ENCODE measurements at places on chromosomes 11 and 22. TPM values are rescaled to one million over a fixed set of nuclear protein-coding genes. Genes with fewer than 3 reads are reported as not detected.

Gene RCOR2
- not detected for total RNA-seq

DNA sequence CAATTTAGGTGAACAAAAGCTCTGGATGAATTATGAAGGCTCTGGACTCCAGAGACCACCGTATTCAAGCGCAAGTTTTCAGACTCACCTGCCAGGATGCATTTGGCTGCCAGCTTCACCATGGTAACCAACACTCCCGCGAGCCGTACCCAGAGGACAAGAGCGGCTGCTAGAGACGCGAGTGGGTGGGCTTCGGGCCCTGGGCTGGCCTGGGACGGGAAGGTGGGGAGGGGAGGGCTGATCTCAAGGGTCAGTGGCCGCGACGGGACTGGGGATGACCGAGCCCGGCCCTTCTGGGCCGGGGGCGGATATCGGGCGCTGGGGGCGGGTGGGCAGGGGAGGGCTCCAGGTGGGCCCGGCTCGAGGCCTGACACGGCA, 344 bp downstream of the IFT27 start:
- H3K36me3 ChIP-seq: no peaks in the 10 kb centered on the region
- peak overlapping the region; percentile 87 for H3K4me3 ChIP-seq
- DNase-seq: peak; percentile 40
- H3K27ac ChIP-seq: peak overlapping the region; percentile 94

- peak overlapping the region; percentile 77 for H3K4me3 ChIP-seq
- no peaks in the 10 kb centered on the region for H3K27me3 ChIP-seq
- peak; percentile 93 for DNase-seq
- peaks cover 58% of the 10 kb centered on the region for H3K4me1 ChIP-seq
Observed at GRCh38 chr11:48020092-48020755, 39.9 kb downstream of the PTPRJ start.

Gene FHIP1B
- 30.7 TPM for total RNA-seq

- DNase-seq: no peak
- no peak overlapping the region for H3K4me3 ChIP-seq
- no peaks in the 10 kb centered on the region for H3K4me1 ChIP-seq
- H3K27me3 ChIP-seq: no peaks in the 10 kb centered on the region
Observed at GRCh38 chr11:2790568-2790921, 90.8 kb upstream of the KCNQ1OT1 start.

- DNase-seq: no peak
- H3K36me3 ChIP-seq: peaks cover 94% of the 10 kb centered on the region
- H3K27me3 ChIP-seq: no peaks in the 10 kb centered on the region
- no peak overlapping the region for H3K27ac ChIP-seq
Observed at GRCh38 chr11:68598816-68599653, 85.3 kb upstream of the GAL start.

- H3K4me1 ChIP-seq: peaks cover 20% of the 10 kb centered on the region
- H3K27me3 ChIP-seq: no peaks in the 10 kb centered on the region
- DNase-seq: no peak
- H3K27ac ChIP-seq: no peak overlapping the region
- no peaks in the 10 kb centered on the region for H3K36me3 ChIP-seq
Observed at GRCh38 chr11:36292311-36292722, 3.1 kb upstream of the COMMD9 start.

- no peak overlapping the region for H3K27ac ChIP-seq
- no peak for DNase-seq
- H3K4me1 ChIP-seq: peaks cover 7% of the 10 kb centered on the region
- H3K27me3 ChIP-seq: no peaks in the 10 kb centered on the region
Observed at GRCh38 chr11:66867425-66868040, 10.7 kb downstream of the LRFN4 start.

- H3K27ac ChIP-seq: no peak overlapping the region
- no peak overlapping the region for H3K4me3 ChIP-seq
- no peaks in the 10 kb centered on the region for H3K27me3 ChIP-seq
- no peaks in the 10 kb centered on the region for H3K4me1 ChIP-seq
- H3K36me3 ChIP-seq: no peaks in the 10 kb centered on the region
- no peak for DNase-seq
Observed at GRCh38 chr11:128095466-128095981, 491.8 kb downstream of the ETS1 start.

DNA sequence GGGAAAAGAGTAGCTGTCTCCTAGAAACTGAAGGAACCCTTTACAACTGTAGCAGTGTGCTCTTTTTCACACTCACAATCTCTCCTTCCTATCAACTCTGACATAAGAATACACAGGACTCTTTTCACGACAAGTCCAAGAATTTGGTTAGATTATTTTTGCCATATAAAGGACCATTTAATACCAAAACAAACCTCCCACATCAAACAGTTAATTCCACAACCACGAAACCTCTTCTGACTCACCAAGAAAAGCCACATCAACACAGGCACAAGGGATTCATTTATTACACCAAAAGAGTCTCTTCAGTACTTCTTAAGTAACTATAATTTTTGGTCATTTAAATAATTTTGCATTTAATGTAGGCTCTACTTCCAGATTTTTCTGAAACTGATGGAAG, 222.6 kb upstream of the PITPNB start:
- no peak overlapping the region for H3K4me3 ChIP-seq
- no peak for DNase-seq
- no peak overlapping the region for H3K27ac ChIP-seq

Gene HBG2
- not detected for total RNA-seq

DNA sequence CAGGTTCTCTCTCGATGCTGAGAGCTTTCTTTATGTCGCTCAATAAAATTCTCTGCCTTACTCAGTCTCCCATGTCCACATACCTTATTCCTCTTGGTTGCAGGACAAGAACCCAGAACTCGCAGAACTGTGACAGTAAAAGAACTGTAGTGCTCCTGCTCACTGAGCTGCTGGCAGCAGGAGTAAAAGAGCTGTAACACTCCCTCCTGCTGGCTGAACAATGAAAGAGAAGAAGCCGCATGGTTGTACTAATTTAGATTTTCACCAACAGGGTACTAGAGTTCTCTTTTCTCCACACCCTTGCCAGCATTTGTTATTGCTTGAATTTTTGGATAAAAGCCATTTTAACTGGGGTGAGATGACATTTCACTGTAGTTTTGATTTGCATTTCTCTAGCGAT, 433.2 kb downstream of the GUCY1A2 start:
- no peaks in the 10 kb centered on the region for H3K36me3 ChIP-seq
- no peaks in the 10 kb centered on the region for H3K4me1 ChIP-seq
- H3K4me3 ChIP-seq: no peak overlapping the region
- DNase-seq: no peak

DNA sequence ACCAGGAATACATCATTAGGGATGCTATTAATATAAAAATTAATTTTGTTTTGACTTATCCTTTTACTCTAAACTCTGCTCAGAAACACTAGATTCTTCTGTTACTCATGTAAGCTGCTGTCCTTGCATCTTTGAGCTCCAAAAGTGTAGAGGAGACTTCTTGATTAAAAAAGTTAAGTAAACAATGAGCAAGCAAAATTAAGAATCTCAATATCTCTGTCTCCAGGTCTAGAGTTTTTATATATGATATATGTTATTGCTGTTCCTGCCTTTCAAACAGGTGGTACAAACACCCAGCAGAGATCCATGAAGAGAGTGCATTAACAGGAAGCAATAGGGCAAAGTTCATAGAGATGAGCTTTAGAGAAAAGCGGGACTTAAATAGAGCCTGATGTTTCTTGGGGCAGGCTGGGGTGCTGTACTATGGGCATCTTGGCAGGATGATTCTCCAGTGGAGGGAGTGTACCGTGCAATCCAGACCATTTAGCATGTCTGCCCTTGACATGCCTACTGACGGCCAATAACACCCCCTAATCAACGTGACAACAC, 6.9 kb downstream of the MAPK1 start:
- H3K4me1 ChIP-seq: peaks cover 75% of the 10 kb centered on the region
- no peak for DNase-seq
- no peak overlapping the region for H3K27ac ChIP-seq
- H3K4me3 ChIP-seq: peak overlapping the region; percentile 4
- no peaks in the 10 kb centered on the region for H3K27me3 ChIP-seq
- no peaks in the 10 kb centered on the region for H3K36me3 ChIP-seq

GRCh38 chr11:118684187-118684586, 4.7 kb upstream of the TREH start:
- H3K36me3 ChIP-seq: no peaks in the 10 kb centered on the region
- H3K27ac ChIP-seq: no peak overlapping the region
- peaks cover 4% of the 10 kb centered on the region for H3K27me3 ChIP-seq
- no peak overlapping the region for H3K4me3 ChIP-seq
- H3K4me1 ChIP-seq: peaks cover under 1% of the 10 kb centered on the region

DNA sequence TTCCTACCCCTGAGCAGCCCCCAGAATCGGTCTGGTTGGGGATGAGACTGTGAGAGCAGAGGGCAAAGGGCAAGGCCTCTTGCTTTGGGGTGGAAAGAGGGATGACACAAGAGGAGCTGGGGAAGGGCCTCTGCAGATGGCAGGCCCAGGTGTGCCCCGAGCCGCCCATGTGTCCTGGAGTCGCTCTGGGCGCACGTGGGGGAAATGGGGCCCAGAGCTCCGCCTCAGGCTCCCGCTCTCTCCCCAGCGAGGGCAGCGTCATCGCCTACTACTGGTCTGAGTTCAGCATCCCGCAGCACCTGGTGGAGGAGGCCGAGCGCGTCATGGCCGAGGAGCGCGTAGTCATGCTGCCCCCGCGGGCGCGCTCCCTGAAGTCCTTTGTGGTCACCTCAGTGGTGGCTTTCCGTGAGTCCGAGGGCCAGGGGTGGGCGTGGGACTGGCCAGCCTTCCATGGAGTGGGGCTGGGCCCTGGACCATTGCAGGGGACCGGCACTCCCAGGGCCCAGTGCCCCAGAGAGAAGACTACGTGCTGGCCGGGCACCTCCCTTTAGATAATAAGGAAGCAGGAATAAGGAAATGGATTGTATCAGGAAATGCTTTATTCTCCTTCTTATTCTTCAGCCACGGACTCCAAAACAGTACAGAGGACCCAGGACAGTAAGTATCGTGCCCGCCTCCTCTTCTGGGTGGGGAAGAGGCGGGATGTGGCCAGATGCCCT, 30.1 kb downstream of the ST14 start:
- no peaks in the 10 kb centered on the region for H3K4me1 ChIP-seq
- no peaks in the 10 kb centered on the region for H3K27me3 ChIP-seq
- H3K4me3 ChIP-seq: no peak overlapping the region
- no peaks in the 10 kb centered on the region for H3K36me3 ChIP-seq
- no peak overlapping the region for H3K27ac ChIP-seq

GRCh38 chr11:10575346-10576034, 7.0 kb upstream of the LYVE1 start:
- peaks cover 6% of the 10 kb centered on the region for H3K27me3 ChIP-seq
- no peak for DNase-seq
- no peak overlapping the region for H3K4me3 ChIP-seq
- H3K36me3 ChIP-seq: no peaks in the 10 kb centered on the region
- no peaks in the 10 kb centered on the region for H3K4me1 ChIP-seq

Gene UCP2
- total RNA-seq: 850 TPM

- no peak overlapping the region for H3K4me3 ChIP-seq
- no peaks in the 10 kb centered on the region for H3K36me3 ChIP-seq
- no peaks in the 10 kb centered on the region for H3K27me3 ChIP-seq
- no peaks in the 10 kb centered on the region for H3K4me1 ChIP-seq
- DNase-seq: no peak
Observed at GRCh38 chr11:5232176-5232575, 2.1 kb downstream of the HBD start.

GRCh38 chr22:31250740-31251600, 38.9 kb downstream of the LIMK2 start:
- H3K27ac ChIP-seq: no peak overlapping the region
- H3K4me1 ChIP-seq: peaks cover 63% of the 10 kb centered on the region
- peaks cover 10% of the 10 kb centered on the region for H3K36me3 ChIP-seq

DNA sequence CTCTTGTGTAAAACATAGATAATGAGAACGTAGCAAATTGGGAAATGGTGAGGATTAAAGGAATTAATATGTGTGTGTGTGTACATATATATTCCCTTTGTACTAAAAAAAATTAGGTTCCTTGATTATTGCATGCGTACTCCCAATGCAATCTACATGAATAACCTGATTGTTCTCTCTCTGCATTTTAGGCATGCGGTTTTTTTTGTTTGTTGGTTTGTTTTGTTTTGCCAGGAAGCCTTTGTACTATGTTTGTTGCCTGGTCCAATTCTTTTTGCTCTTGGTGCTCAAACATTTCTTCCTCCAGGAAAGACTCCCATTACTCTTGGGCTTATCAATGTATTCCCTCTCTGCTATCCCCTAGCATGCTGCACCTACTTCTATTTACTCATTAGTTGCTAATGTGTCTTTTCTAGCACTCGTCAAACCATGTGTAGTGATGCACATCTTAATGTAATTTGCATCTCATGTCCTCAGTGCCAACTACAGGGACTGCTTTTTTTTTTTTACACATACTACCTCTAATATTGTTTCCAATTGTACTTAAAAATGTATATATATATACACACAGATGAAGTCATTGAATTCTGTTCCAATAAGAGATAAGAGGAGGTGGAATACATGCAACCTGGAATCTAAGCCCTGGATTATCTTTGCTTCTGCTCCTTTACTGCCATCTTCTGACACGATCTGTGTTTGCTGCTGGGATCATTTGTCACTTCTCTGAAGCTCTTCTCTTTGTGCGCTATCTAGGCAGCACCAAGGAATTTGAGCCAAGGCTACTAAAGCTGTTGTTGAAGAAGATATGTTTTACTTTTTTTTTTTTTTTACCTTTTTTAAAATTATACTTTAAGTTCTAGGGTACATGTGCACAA, 197.2 kb upstream of the ANO3 start:
- no peaks in the 10 kb centered on the region for H3K4me1 ChIP-seq
- H3K27ac ChIP-seq: no peak overlapping the region
- H3K36me3 ChIP-seq: no peaks in the 10 kb centered on the region
- no peak overlapping the region for H3K4me3 ChIP-seq

DNA sequence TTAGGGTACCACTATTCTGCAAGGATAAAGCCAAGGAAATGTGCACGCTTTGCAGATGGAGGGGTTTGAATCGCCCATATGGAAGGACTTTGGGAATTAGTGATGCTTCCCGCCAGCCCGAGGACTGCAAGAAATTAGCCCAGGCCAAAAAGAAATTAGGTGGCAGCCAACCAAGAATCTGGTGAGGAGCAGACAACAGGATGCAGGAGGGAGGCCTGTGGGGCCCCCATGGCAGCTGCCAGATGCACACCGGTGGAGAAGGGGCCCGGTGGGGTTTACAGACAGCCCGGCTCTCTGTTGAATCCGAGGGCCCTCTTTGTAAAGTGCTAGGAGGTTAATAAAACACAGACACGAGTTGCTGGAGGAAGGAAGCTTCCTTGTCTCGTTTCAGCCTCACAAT, 73.5 kb downstream of the TIMP3 start:
- no peak for DNase-seq
- H3K4me1 ChIP-seq: no peaks in the 10 kb centered on the region
- H3K36me3 ChIP-seq: no peaks in the 10 kb centered on the region
- no peak overlapping the region for H3K27ac ChIP-seq
- peaks cover 2% of the 10 kb centered on the region for H3K27me3 ChIP-seq

Measured in CD4-positive, CD25-positive, alpha-beta regulatory T cell (primary cell).